ENCODE measurements at places on chromosomes 1 and 21.

GRCh38 chr1:91754348-91754747 is 131.6 kb downstream of the TGFBR3 start:
- DNase-seq = peak; percentile 59

DNA sequence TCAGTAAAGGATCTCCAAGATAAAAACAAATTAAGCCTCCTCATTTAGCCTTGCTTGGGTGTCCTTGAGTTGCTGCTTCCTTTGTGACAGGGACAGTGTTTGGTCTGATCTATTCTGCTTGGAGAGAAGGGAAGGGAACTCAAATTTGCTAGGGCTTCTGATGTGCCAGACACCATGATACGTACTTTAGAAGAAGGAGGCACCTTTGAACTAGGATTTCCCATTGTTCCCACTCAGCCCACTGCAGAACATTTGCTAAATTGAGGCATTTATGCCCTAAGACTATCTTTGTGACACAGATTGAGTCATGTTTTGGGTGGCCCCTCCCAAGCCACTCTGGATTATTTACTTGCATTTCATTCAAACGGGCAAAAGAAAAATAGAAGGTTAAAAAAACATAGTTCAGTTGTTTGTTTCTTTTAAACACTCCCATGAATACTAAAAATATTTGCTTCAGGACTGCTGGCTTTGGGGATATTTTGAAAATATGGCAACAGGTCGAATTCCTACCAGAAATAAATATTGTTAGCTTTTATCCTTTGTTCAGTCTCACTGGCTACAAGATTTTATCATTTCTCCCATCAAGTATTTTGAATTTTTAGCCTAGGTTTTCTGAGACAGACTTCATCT is 81.9 kb upstream of the WLS start:
- no peak for DNase-seq

DNA sequence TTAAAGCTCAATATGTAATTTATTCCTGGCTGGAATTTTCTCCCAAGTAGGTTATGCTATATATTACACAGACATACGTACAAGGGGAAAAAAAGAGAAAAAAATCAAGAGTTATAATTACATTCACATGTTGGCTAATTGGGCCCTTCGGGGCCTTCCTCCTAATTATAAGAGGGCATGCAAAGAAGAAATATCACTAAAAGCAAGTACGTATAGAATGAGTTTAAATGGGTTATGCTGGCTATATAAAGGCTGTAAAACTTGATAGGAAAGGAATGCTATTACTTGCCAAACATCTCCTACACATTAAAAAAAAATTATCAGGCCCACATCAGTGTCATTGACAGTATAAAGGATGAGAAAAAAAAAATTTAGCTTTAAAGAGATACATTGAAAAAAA is 1396.1 kb upstream of the ADGRL4 start:
- no peak for DNase-seq

GRCh38 chr1:205631010-205631767 is 622 bp downstream of the ELK4 start:
- DNase-seq = peak; percentile 75

GRCh38 chr1:109502364-109502851 is 7.1 kb downstream of the AMIGO1 start:
- no peak for DNase-seq

DNA sequence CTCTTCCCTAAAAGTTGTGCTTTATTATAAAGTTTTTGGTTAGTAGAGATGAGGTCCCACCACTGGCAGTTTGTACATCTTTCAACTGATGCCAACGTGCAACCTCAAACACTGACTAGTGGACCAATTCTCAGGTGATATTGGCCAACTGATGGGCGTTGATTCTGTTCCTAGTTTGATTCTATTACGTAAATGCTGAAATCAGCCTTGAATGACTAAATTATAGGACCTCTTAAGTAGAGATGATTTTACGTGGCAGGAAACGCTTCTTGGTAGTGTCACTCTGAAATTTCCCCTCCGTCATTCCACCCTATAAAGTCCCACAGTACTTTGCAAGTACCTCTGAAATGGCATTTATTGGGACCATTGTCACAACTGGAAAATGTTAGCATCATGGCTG is 8.8 kb upstream of the FNDC7 start:
- DNase-seq = no peak

DNA sequence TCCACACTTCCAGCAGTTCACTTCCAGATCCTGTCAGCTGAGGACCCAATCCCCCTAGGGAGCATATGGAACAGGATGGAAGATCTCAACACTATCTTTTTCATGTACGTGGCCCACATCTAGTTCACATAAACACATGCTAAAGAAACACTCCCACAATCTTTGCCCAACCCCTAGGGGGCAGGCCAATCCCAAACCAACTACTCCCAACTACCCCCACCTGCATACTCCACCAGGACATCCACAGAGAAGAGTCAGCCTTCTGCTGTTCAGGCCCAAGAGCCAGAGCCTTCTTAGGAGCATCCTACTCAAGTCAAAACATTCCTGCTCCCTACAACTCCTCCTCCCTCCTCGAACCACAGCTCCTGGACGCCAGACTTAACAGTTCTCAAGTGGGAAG is 5.6 kb upstream of the SLC5A9 start:
- DNase-seq = no peak

- no peak for DNase-seq
Observed at GRCh38 chr1:77096496-77097255, 122.6 kb downstream of the PIGK start.

GRCh38 chr1:234584420-234584805 is 25.6 kb downstream of the IRF2BP2 start:
- no peak for DNase-seq

DNA sequence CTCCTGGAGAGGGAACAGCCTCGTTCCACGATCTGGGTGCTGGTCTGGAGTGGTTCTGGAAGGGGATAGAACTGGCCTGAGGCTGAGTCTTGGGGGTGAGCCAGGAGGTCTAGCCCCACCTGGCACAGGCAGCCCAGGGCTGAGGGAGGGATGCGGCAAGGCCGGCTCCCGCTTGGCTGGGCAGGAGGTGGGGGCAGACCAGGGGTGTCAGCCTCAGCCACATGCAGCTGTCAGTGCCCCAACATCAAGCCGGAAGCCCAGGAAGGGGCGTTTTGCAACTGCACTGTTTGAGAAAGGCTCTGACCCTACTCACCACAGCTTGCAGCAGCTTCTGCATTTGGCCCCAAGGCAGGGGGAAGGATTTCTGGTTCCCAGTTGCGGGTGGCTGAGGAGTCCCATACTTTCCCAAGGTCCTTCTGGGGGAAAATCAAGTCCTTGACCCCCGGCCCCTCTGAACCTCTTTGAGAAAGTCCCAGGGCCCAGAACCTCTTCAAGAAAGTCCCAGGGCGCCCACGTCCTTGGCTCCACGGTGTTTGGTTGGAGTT is 2.0 kb downstream of the EFHD2 start:
- no peak for DNase-seq

Data from fibroblast of skin of abdomen (primary cell).